ENCODE measurements at places on chromosomes 3 and 15.

DNA sequence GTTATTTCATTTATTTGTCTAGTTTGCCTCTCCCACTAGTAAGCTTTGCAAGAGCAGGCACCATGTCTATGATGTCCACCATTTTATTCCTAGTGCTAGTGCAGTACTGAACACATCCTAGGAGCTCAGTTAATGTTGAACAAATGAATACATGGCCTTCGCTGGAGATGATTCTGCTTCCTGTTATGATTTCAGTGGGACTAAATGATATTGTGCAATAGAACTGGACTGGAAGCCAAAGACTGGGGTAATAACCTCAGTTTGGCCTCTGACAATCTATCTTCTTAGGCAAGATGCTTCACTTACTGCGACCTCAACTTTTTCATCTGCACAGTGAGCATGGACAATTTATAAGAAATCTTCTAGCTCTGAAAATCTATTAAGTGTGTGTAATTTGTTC is 191.3 kb downstream of the ADAMTSL3 start:
- no peak for DNase-seq

GRCh38 chr3:28989646-28990089 is 291.2 kb upstream of the RBMS3 start:
- no peak for DNase-seq

- DNase-seq = no peak
Measured at GRCh38 chr15:88818920-88819319, 15.7 kb downstream of the ACAN start.

DNA sequence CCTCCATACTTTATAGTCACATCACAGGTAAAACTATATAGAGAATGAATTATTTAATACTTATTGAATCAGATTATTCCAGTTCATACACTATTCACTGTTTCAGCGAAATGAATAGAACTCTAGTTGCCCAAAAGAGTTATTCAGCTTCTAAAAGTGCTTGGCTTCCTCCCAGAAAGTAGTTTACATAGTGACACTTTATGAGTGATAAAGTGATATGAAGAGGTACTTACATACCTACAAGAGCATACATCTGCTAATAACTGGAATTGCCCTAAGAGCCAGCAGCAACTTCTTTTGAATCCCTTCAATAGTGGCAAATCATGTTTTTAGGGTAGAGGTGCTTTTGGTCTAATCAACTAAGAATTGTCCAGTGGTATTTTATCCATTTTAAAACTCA is 635.1 kb upstream of the AGTR1 start:
- no peak for DNase-seq

GRCh38 chr3:145124900-145125678 is 1035.9 kb downstream of the PLOD2 start:
- no peak for DNase-seq

DNA sequence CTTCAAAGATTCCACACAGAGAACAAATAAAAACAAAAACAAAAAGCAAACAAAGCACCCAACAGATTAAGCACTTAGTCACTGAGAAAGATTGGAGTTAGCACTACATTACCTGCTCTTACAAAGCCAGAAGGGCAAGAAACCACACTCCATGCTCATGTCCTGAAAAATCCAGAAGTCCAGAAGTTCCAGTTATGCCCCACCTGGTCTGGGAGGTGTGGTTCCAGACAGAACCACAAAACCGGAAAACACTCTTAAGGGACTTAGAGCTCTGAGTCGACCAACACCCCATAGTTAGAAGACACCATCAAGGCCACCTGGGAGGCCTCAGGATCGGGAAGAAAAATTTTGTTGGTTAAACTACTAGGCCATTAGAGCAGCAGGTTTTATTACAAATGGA is 88.9 kb downstream of the TNIK start:
- no peak for DNase-seq

GRCh38 chr3:12809435-12809834 is 13.0 kb downstream of the CAND2 start:
- DNase-seq = no peak

DNA sequence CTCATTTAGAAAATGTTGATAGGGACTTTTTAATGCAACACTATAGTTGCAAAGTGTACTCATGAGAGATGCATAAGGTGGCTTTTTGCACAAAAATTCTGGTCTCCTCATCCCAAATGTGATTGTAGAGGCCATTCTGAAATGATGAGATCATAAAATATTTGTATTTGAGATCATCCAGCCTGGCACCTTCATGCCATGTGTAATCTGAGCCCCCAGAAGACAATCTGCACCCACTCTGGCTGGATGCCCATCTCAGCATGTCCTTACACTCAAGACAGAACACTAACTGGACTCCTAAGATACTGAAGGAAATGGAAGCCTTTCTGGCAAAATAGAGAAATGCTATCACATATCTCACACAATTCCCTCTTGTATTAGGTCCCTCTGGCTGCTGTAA is 49.2 kb downstream of the SLC7A14 start:
- no peak for DNase-seq

GRCh38 chr15:46460431-46461094 is 825.7 kb downstream of the SQOR start:
- no peak for DNase-seq

DNA sequence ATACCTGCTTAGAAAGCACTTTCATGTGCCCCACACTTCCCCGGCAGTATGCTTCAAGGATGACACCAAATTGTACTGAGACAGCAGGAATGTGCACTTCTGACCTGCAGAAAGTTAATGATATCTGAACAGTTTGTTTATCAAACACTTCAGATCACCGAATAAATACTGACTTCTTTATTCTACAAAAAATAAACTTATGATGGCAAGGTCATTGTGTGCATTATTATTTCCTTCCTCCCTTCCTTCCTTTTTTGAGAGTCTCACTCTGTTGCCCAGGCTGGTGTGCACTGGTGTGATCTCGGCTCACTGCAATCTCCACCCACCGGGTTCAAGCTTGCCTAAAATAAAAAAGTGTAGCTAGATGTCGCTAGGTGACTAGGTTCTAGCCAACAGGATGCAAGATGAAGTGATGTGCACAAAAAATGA is 80.3 kb downstream of the FAIM start:
- no peak for DNase-seq

Data from T follicular helper cell (primary cell).